ENCODE measurements at places on chromosomes 6 and 20.

DNA sequence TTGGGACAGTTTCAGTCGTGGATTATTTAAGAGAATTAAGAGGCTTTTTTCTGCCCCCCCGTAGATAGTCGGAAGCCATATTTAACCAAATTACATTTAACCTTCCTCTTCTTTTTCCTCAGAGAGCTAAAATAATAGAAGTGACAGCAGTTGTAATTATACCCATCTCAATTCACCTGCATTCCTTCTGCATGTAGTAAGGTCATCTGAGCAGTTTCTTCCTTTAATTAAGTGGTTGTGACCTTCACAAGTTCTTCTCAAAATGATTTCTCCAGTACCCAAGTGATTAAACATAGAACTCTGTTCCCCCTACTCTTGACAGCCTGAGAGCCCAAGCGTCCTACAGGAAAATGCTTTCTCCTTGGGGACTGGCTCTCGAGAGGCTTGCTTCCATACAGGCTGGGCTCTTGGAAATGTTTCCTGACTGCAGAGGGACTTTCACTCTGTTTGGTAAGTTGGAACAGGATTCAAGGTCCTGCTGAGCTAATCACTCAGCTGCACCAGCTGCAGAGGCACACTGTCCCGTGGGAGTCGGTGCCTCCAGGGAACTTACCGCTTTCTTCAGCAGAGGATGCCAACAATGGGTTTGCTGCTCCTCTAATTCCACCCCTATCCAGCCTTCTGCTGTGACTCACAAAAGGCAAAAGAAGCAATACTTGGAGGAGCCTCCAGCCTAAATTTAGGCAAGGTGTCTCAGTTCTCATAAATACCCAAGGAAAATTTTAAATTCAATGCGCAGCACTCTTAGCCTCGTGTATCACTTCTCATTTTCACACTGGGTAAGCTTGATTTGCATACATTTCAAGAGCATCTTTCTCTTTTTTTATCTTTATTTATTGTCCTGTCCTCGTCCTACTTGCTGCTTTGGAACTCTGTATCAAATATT lies 414.9 kb downstream of the KIF16B start:
- DNase-seq = no peak

GRCh38 chr6:87846434-87846833 lies 144.4 kb upstream of the AKIRIN2 start:
- no peak for DNase-seq

- DNase-seq = no peak
Measured at GRCh38 chr20:24317224-24317623, 152.2 kb upstream of the SYNDIG1 start.

DNA sequence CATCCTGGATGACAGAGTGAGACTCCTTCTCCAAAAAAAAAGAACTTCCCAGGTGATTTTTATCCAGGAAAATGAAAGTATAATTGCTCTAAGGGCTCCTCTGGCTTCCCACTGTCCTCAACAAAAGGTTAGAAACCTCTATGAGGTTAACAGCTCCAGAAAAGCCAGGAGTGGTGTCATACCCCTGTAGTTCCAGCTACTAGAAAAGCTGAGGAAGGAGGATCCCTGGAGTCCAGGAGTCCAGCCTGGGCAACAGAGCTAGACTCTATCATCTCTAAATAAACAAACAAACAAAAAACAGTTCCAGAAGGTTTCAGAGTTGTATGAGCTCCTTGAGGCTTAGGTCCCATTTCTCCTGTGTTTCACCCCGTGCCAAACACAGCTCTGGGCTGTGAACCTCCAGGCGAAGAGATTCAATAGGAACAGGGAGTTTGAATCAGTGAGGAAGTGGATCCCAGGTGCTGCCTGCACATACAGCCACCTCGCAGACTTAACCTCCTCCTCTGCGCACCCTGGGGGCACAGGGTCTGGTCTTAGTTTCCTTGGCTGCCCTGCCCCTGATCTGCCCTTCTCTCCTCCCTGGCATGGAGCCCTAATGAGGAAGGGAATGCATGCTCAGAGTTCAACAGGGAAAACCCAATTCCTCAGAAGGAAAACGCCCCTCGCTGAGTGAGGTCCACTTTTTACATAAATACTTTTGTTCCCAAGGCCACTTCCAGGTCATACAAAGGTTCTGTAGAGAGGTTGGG lies 31.0 kb downstream of the ZC3H12D start:
- no peak for DNase-seq

GRCh38 chr20:42082611-42083010 lies 464.4 kb upstream of the CHD6 start:
- DNase-seq = no peak

DNA sequence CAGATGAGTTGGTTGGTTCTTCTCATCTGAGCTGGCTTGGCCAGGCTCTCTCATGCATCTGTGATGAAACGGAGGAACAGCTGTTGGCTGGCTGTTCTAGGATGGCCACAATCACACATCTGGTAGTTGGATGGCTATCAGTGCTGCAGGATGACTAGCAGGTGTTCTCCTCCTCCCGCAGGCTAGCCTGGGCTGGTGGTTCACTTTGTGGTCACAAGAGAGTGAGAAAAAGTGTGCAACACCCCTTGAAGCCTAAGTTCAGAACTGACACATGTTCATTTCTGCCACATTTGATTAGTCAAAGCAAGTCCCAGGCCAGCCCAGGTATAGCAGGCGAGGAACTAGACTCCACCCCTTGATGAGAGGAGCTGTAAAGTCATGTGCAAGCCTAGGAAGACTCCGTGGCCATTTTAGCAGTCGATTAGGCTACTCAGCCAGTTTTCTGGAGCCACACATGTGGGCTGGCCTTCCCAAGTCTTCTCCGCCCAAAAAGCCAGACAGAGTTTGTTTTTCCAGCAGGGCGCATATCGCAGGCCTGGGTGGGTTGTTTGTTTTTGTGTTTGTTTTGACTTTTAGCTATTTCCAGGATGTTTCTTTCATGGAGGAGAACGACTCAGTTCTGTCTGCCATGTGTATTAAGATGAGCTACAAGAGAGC lies 120.8 kb downstream of the ISM1 start:
- no peak for DNase-seq

- no peak for DNase-seq
Measured at GRCh38 chr6:43636308-43636659, 644 bp downstream of the MAD2L1BP start.

- DNase-seq = no peak
Measured at GRCh38 chr6:84218091-84218490, 9.4 kb downstream of the CEP162 start.

- no peak for DNase-seq
Measured at GRCh38 chr6:154039231-154039842, at the start of gene OPRM1. Gene OPRM1 (plus strand): TSS chr6:154039240. CDS start chr6:154039545, 305 bp downstream.

DNA sequence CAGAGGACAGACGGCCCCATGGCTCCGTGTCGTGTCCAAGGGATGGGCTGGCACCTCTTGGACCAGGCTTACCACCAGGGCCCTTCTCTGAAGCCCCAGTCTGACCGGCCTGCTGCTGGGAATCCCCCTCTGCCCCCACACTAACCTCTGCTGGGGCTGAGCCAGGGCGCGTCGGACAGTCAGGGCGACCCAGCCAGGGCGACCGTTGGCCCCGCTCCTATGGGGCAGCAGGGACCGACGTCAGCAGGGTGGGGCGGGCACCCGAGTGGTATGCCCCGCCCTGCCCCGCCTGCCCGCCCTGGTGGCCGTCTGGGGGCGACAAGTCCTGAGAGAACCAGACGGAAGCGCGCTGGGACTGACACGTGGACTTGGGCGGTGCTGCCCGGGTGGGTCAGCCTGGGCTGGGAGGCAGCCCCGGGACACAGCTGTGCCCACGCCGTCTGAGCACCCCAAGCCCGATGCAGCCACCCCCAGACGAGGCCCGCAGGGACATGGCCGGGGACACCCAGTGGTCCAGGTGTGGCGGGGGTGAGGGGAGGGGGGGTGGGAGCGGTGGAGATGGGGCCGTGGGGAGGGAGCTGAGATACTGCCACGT lies at the start of gene SLC17A9:
SLC17A9 (plus strand) TSS at position 337 of the 595 bp plus-strand sequence; CDS start at position 459, 122 bp downstream.
- DNase-seq = peak; percentile 90

DNA sequence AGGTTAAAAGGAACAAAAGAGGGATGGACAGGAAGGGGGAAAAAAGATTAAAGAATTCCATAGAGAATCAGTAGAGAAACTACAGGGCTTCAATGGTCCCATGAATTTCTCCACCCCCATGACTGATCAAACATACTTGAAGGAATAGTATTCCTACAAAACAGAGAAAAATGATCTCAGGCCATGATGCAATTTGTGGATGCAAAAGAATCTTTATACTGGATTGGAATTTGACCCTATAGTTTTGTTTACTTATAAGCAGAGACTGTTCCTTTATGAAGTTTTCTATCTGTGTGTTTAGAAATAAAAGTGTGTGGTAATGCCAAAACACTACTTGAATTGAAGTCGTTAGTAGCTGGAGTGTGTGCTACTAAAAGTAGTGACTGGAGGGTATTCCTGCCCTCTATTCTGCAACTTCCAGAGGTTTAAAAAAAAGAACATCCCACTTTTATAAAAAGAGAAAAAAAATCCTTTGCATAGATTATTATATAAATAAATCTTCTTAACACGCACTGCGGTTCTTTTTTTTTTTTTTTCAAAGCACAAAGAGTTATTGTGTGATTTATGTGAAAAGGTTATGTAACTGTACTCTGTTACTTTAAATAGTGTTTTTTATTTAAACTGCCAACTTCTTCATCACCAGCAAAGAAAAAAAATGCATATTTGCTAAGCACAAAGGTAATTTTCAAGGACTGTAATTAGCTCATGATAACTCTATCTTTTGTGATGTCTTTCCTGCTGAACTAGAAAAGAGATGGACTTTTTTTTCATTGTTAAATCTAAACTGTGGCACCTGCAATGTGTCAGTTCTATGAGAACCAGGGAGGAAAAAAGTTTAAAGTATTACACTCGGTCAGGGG lies 214.5 kb upstream of the CITED2 start:
- no peak for DNase-seq

DNA sequence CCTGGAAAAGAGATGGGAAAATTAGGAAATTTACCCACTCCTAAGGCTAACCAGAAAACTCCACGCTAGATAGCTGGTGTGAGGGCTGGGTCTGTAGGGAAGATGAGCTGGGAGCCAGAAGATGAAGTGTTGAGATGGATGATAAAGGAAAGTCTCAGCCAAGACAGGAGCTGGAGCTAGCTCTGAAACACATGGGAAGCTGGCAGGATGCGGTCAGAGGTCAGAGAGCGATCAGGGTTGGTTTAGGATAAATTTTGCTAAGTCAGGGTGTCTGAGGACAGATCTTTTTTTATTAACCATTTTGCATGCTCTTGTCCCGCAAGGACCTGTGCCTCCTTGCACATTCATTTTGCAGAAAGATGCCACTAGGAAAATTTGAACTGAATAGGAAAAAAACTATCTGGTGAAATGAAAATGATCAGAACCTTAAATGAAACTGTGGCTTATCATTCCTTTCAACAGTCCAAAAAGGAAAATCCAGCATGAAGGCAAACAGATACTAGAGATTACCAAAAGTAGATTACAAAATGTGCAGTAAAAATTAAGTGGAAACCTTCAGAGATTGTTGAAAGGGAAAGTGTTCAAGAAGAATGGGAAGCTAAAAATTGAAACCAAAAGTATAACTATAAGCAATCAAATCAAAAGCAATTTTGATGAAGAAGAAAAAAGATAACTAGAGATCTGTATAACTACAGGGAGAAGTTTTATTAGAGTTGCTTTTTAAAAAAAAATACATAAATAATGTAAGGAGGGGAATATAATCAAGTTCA lies 10.7 kb upstream of the EDN1 start:
- no peak for DNase-seq

DNA sequence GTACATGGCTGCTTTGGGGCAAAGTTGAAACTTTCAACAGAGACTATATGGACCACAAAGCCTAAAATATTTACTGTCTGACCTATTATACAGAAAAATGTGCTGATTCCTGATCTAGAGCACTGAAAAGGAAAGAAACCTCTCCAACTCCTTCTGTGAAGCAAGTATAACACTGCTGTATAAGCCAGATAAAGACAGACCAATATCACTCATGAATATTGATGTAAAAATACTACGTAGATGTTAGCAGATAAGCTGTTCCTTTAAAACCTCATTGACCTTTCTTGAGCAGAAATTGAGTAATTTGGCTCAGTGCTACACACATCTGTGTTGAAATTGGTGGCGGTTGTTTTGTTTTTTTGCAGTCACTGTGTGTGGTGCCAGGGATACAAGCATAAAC lies 69.9 kb upstream of the HDAC2 start:
- no peak for DNase-seq

DNA sequence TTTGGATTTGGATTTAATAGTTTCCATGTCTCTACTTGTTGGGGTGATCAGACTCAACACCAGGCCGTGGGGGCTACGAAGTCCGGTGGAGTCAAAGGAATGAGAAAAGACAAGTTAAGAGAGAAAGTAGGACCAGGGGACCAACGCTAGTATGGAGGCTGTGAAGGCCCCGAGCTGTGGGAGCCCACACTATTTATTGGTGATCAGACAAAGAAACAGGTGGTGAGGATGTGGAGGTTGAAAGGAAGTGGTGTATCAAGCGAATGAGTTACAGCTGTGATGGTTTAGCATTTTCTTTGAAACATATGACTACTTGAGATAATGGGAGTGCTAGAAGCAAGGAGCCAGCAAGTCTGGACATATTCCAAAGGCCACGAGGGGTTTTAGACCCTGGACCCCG lies 62.4 kb downstream of the AKAP7 start:
- no peak for DNase-seq

DNA sequence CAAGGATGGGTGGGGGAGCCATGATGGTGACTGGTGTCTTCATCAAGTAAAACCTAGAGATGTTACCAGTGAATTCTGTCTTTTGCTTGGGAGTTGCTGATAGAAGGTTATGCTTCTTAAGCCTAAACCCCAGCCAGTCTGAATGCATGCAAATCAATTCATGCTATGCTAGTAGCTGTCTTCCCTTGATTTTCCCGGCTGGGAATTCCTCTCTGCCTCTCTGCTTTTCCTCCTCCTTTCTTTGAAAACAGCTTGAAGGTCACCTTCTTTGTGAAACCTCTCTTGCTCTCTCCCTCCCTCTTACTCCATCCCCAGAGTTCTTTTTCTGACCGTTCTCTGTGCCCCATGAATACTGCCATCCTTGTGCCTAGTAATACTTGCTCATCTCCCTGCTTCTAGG lies 58.9 kb downstream of the TMEM200A start:
- DNase-seq = no peak

GRCh38 chr20:2799271-2799670 lies 1.2 kb downstream of the CPXM1 start:
- no peak for DNase-seq

- DNase-seq = no peak
Measured at GRCh38 chr6:126967296-126968005, 151.0 kb upstream of the RSPO3 start.

- DNase-seq = no peak
Measured at GRCh38 chr6:7086488-7086887, 21.3 kb upstream of the RREB1 start.

GRCh38 chr20:15682690-15683089 lies 890.6 kb downstream of the KIF16B start:
- no peak for DNase-seq

DNA sequence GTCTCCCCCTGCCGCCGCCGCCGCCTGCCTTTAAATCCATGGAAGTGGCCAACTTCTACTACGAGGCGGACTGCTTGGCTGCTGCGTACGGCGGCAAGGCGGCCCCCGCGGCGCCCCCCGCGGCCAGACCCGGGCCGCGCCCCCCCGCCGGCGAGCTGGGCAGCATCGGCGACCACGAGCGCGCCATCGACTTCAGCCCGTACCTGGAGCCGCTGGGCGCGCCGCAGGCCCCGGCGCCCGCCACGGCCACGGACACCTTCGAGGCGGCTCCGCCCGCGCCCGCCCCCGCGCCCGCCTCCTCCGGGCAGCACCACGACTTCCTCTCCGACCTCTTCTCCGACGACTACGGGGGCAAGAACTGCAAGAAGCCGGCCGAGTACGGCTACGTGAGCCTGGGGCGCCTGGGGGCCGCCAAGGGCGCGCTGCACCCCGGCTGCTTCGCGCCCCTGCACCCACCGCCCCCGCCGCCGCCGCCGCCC lies 474 bp downstream of the CEBPB start:
- DNase-seq = peak; percentile 69

- no peak for DNase-seq
Measured at GRCh38 chr20:14989535-14990290, 652.3 kb upstream of the FLRT3 start.
